Activated CD8-positive, alpha-beta memory T cell treated with anti-CD3 and anti-CD28 coated beads for 24 hours (primary cell): ENCODE measurements at places on chromosomes 4 and X.

DNA sequence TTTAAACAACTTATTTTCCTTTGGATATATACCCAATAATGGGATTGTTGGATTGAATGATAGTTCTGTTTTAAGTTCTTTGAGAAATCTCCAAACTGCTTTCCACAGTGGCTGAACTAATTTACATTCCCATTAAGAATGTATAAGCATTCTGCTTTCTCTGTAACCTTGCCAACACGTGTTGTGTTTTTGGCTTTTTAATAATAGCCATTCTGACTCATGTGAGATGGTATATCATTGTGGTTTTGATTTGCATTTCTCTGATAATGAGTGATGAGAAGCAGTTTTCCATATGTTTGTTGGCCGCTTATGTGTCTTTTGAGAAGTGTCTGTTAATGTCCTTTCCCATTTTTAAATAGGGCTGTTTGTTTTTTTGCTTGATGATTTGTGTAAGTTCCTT is 155.6 kb upstream of the PITX2 start:
- no peak for DNase-seq

- DNase-seq, result no peak
Measured at GRCh38 chr4:101326576-101326975, 20.8 kb downstream of the PPP3CA start.

DNA sequence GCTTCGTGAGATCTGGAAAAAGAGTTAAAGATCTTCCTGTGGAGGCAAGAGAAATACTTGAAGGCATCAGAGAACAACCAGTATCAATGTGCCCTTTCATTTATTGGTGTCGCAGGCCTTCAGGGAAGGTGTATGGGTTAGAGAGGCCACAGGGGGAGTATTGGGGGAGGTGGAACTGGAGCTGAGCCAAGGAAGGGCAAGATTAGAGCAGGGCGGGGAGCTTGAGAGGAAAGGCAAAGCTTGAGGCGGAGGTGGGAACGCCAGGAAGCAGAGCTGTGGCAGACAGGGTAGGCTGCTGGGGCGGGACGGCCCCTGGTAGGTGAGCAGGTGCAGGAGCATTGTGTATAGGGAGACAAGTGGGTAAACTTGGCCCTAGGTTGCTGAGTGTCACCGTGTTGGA is 329.9 kb downstream of the ARHGAP10 start:
- DNase-seq, result no peak

DNA sequence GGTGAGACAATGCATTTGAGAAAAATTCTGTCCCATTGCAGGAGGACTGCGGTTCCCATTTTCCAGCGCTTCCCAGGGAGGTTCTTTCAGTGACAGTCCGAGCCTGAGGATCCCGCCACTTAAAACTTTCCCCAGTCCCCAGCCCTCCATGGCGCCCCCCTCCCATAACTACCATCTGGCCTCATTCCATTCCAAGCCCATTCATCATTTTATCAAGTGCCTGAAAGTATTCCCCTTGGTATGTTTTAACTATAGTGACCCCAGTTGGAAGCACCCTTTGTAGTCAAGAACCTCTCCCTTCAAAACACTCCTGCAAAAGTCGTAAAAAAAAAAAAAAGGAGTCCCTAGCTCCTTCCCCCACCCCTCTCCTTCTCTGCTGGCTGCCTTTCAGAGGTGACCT is 1.2 kb downstream of the RASL11B start:
- no peak for DNase-seq

GRCh38 chr4:27055221-27055760 is 194.7 kb downstream of the STIM2 start:
- DNase-seq, result no peak

DNA sequence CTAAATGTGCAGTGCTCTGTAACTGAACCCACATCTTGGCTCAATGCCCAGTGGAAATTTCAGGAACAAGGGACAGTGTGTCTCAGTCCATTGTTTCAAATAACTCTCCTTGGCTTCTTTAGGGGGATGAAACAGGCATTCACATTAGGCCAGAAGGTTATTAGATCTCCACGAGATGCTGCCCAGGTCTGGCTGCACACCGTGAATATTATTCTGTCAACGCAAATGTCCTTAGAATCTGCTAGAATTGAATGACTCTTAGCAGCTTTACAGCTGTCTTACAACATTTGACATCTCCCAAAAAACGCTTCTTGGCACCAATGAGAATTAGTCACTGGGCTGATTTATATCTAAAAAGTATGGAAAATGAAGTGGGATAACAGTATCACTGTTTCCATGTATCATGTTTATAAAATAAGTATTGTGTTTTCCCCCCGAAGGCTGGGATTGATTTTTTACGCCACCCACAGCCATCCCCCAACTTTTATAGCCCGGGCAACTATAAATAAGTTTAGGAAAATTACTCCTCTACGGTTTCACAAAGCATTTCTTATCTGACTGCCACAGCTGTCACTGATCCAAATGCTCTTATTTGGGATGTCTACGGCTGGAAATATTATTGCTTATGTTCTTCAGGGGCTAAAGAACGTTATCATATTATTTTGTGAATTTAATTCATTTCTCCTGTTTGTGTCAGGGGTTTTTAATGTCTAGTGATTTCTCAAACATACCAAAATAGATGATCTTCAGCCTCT is 559.7 kb upstream of the FAT1 start:
- DNase-seq, result no peak

DNA sequence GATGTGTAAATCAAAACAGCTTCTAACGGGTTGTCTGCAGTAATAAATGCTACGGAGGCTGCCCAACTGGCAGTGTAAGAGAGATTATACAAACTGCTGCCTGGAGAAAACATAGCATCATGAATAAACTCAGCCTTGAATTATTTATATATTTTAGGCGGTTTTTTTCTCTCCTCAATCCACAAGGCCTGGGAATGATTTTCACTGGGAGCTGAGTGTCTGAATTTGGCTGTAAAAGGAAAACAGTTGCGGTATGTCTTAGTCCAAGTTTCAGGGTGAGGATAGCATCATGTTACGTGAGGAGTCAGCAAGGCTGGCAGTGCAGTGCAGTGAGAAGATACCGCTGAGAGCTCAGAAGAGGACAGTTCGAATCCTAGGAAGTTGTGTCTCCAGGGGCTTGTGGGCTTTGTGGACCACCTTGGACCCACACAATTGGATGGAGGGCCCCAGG is 291.5 kb upstream of the BOD1L1 start:
- no peak for DNase-seq

DNA sequence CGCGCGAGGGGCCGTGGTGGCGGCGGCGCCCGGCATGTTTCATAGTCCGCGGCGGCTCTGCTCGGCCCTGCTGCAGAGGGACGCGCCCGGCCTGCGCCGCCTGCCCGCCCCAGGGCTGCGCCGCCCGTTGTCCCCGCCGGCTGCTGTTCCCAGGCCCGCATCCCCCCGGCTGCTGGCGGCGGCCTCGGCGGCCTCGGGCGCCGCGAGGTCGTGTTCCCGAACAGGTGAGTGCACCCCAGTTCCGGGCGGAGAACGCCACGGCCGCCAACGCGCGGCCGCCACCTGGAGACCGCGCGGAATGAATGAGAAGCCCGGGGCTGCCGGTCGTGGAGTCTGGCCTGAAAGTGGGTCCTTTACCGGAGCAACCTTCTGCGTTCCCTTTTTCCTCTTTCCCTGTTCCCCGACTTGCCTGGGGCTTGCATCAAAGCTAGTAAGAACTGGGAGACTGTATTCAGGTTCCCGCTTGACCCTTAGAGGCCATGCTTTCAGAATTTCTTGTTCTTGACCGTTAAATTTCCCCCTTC is 429 bp downstream of the NOCT start:
- no peak for DNase-seq

- no peak for DNase-seq
Measured at GRCh38 chrX:25125483-25125882, 109.7 kb upstream of the ARX start.

- DNase-seq, result no peak
Measured at GRCh38 chr4:150065740-150066139, 12.5 kb upstream of the DCLK2 start.

DNA sequence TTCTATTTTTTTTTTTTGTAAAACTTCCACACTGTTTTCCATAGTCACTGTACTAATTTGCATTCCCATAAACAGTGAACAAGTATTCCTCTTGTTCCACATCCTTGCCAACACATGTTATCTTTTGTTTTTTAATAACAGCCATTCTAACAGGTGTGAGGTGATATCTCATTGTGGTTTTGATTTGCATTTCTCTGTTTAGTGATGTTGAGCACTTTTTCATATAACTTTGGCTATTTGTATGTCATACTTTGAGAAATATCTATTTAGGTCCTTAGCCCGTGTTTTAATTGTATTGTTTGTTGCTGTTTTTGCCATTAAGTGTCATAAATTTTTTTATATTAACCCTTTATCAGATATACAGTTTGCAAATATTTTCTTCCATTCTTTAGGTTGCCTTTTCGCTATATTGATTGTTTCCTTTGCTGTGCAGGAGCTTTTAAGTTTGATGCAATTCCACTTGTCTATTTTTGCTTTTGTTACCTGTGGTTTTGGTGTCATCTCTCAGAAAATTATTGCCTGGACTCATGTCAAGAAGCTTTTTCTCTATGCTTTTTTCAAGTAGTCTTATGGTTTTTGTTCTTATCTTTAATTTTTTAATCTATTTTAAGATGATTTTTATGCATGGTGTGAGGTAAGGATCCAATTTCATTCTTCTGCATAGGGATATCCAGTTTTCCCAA is 27.9 kb upstream of the NDNF start:
- no peak for DNase-seq

- no peak for DNase-seq
Measured at GRCh38 chr4:38650133-38650532, 13.9 kb upstream of the KLF3 start.

- no peak for DNase-seq
Measured at GRCh38 chrX:13716905-13717304, 17.5 kb downstream of the TRAPPC2 start.

DNA sequence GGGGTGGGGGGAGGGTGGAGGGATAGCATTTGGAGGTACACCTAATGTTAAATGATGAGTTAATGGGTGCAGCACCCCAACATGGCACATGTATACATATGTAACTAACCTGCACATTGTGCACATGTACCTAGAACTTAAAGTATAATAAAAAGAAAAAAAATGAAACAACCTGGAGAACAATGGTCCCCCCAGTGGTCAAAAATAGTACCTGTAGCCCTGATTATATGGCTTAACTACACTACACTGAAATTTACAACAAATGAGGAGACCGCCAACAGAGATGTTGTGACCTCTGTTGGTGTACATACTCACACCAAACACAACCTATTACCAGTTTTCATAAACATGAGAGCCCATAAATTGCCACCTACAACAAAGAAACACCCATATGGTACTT is 7.3 kb upstream of the MAGEE1 start:
- no peak for DNase-seq

- no peak for DNase-seq
Measured at GRCh38 chr4:87978681-87979080, 3.2 kb downstream of the SPP1 start.

GRCh38 chr4:57158221-57158620 is 48.0 kb upstream of the IGFBP7 start:
- no peak for DNase-seq

DNA sequence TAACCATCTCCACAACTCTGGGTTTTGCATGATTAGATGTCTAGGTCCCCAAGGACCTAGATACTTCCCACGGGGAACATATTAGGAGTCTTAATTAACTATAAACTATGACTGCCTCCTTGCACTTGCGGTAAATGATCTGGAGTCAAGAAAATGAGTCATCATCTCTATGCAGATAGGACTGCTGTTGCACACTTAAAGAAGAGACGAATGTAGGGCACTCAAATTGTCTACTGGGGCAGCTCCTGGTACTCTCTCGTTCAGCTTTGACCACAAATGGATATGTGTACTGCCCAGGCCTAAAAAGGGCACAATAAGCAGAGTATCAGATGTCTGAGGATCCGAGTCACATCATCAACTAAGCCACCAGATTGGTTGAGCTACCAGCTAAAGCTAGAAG is 1783.4 kb upstream of the AGA start:
- DNase-seq, result no peak

GRCh38 chr4:83617371-83618035 is 81.6 kb downstream of the GPAT3 start:
- no peak for DNase-seq

- no peak for DNase-seq
Measured at GRCh38 chrX:42189576-42189975, 266.2 kb upstream of the CASK start.

DNA sequence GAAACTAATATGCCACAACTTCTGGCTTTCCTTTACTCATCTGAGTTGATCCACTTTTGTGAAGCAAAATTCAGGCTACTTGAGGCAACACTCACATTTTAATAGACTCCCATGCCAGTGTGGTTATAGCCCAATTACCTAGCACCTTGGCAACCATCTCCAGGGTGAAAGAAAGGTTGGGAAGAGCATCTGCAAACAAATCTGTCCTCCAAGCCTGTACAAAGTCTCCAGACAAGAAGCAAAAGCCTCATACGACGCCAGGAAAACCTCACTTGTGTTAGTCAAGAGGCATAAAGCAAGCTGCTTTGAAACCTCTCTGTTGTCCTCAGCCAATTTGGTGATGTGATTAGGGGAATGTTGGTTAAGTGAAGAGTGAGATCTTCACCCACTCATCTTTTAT is 246.6 kb downstream of the THOC2 start:
- DNase-seq, result no peak

DNA sequence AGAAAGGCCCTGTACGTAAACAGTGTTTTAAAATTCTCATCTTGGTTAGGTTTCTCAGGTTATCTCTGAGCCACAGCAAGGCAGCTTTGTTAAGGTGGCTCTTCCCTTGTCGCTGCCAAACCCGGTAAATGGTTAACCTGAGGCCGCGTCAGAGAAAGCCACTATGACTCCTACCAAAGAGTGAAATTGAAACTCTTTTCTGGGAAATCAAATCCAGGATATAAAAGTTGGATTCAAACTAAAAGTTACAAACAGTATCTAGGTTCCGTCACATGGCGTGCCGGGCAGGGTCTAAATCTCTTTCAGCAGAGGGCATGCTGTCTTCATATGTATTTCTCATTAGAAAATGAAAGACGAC is 433 bp downstream of the MMAA start:
- no peak for DNase-seq

DNA sequence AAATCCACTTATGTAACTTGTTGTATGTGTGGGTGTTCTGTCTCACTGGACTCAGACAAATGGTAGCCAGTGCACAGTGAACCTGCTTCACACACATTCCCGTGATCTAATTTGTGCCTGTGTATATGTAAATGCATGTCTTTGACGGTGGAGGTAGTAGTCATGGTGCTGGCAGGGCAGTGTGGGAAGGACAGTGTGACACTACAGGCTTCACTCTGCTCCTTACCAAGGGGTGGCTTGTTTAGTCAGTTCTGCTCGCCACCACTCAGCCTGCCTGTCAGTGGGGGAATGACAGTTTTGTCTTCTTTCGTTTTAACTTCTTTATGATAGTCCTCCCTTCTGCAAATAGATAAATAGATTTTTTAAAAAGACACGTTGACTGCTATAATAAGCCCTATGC is 17.7 kb upstream of the PAQR3 start:
- DNase-seq, result no peak

GRCh38 chr4:101667348-101667747 is 123.2 kb upstream of the BANK1 start:
- no peak for DNase-seq

DNA sequence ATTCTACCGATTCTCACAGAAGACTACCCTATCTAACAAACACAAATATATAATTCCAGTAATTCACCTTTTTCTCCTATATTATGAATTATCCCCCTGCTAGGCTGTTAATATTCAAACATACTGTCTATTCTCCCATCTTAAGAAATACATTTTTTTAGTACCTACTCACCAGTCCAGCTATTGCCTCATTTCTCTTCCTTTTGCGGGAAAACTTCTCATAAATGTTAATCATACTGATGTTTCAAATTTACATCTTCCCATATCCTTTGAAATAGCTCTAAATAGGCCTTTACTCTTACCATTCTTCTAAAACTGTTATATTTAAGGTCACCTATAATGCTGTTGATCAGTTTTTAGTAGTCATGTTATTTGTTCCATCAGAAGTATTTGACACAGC is 759.1 kb upstream of the SLIT2 start:
- no peak for DNase-seq
